ENCODE measurements at places on chromosomes 2 and 18.
A peak's percentile ranks its signal among the peaks of the same experiment; 100 is the strongest.

DNA sequence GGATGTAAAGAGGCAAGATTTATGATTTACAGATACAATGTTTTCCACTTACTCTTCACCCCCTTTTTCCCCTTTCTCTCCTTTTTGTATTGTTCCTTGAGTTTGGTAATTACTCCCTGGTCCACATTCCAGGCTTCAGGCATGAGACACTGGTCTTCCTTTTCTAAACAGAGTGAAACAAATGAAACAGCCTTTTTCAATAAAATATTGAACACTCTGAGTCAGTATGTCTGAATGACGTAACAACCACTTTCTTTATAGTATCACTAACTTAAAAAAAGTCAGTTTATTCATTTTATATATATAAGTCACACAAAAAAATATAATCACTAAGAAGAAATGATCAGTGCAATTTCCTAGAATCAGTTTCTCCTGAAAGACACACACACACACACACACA is 79.7 kb downstream of the STRN start:
- H3K27ac ChIP-seq = no peak overlapping the region
- no peaks in the 10 kb centered on the region for H3K27me3 ChIP-seq
- peaks cover 6% of the 10 kb centered on the region for H3K36me3 ChIP-seq
- H3K4me3 ChIP-seq = no peak overlapping the region

DNA sequence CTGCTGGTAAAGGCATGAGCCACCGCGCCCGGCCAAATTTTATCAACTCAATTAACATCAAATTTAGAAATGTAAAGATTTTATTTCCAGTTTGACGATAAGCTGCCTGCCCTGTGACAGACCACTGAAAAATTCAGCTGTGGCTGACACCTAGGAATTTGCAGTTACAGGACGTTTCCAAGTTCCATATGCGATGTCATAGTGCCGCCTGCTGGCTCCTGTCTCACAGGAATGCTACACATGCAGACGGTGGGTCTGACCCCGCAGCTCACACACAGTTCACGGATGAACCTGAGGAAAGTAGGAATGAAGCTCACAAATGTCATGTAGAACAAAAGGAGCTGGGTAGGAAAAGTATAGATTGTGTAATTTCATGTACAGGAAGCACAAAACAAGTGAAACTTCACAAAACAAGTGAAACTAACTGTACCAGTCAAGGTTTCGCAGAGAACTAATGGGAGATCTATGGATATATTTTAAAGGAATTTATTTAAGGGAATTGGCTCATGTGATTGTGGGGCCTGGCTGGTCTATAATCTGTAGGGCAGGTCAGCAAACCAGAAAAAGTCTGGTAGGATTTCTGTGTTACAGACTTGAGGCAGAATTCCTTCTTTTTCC is 13.2 kb upstream of the SEH1L start:
- H3K27me3 ChIP-seq = no peaks in the 10 kb centered on the region
- no peaks in the 10 kb centered on the region for H3K36me3 ChIP-seq
- H3K4me1 ChIP-seq = peaks cover 3% of the 10 kb centered on the region
- DNase-seq = peak; percentile 71
- H3K27ac ChIP-seq = no peak overlapping the region

- no peaks in the 10 kb centered on the region for H3K4me1 ChIP-seq
- H3K27me3 ChIP-seq = no peaks in the 10 kb centered on the region
- no peak overlapping the region for H3K4me3 ChIP-seq
These were observed 27.3 kb downstream of the CYB5A start for GRCh38 chr18:74264303-74265020.

DNA sequence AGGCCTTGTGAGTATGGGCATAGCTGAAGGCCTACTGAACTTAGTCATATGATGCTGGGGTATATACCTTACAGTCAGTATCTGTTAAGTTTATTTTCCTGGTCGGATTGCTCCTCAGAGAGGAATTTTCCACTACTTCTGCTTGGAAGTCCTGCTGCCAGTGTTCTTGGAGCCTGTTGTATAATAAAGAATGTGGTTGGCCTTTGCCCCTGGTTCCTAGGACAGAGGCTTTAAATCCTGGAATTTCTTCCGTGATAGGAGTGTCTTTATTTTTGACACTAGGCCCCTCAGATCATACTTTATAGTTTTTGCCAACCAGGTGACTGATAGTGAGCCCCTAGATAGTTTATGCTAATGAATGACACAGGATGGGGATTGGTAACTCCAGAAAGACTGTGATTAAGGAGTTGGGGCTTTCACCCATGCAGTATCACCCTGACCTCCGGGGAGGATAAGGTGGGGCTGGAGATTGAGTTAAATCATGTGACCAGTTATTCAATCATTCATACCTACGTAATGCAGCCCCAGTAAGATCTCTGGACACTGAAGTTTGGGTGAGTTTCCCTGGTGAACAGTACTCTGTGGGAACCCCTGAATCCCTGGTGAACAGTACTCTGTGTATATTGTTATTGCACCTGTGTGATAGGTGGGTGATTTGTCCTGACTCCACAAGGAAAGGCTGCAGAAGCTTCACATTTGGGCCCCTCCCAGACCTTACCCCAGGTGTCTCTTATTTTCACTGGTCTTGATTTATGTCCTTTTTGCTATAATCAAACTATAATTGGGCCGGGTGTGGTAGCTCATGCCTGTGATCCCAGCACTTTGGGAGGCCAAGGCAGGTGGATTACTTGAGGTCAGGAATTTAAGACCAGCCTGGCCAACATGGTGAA is 56.9 kb downstream of the COMMD1 start:
- H3K4me1 ChIP-seq = peaks cover 8% of the 10 kb centered on the region
- no peak for DNase-seq
- no peak overlapping the region for H3K27ac ChIP-seq
- H3K27me3 ChIP-seq = no peaks in the 10 kb centered on the region
- no peak overlapping the region for H3K4me3 ChIP-seq
- H3K36me3 ChIP-seq = no peaks in the 10 kb centered on the region

GRCh38 chr18:75483662-75484061 is 56.2 kb upstream of the SMIM21 start:
- H3K27me3 ChIP-seq = no peaks in the 10 kb centered on the region
- H3K36me3 ChIP-seq = no peaks in the 10 kb centered on the region
- peaks cover 9% of the 10 kb centered on the region for H3K4me1 ChIP-seq

DNA sequence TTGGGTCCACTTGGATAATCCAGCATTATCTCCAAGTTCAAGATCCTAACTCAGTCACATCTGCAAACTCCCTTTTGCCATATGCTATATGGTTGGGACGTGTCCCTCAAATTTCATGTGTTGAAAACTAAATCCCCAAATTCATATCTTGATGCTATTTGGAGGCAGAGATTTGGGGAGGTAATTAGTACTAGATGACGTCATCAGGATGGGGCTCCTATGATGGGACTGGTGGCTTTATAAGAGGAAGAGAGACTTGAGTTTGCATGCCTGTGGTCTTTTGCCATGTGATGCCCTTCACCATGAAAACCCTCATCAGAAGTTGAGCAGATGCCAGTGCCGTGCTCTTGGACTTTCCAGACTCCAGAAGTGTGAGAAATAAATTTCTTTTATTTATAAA is 16.8 kb upstream of the SMAD4 start:
- H3K4me1 ChIP-seq = no peaks in the 10 kb centered on the region
- H3K27me3 ChIP-seq = no peaks in the 10 kb centered on the region
- no peak overlapping the region for H3K4me3 ChIP-seq
- no peaks in the 10 kb centered on the region for H3K36me3 ChIP-seq
- DNase-seq = no peak
- no peak overlapping the region for H3K27ac ChIP-seq

- DNase-seq = no peak
- H3K36me3 ChIP-seq = no peaks in the 10 kb centered on the region
- no peaks in the 10 kb centered on the region for H3K4me1 ChIP-seq
- H3K27ac ChIP-seq = no peak overlapping the region
- H3K27me3 ChIP-seq = no peaks in the 10 kb centered on the region
These were observed 238.3 kb downstream of the TDRD15 start for GRCh38 chr2:21361957-21362486.

DNA sequence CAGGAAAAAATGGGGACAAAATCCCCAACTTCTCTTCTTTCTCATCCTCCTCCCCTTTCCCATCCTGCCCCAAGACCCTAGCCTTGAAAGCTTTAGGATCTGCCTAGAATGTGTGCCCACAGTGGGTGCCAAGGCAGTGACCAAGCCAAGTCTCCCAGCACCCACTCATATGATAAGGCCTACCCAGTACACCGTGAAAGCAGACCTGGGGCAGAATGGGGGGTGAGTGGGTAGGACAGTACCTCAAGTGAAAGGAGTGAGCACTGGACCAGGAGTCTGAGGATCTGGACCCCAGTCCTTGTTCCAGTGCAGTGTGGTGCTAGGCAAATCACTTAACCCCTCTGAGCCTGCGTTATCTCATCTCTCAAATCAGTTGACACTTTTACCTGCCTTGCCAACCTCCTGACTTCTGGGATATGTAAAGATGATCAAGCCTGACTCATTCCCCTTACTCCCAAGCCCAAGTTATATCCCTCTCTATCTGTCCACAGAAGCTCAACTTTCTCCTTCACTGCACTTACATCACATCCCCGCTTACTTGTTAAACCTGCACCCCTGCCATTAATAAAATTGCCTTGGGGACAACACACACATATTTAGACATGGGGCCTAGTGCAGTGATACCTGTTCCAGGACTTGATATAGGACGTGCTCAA is 109.7 kb downstream of the ATL2 start:
- no peaks in the 10 kb centered on the region for H3K36me3 ChIP-seq
- H3K27ac ChIP-seq = no peak overlapping the region
- no peaks in the 10 kb centered on the region for H3K4me1 ChIP-seq
- no peak overlapping the region for H3K4me3 ChIP-seq

DNA sequence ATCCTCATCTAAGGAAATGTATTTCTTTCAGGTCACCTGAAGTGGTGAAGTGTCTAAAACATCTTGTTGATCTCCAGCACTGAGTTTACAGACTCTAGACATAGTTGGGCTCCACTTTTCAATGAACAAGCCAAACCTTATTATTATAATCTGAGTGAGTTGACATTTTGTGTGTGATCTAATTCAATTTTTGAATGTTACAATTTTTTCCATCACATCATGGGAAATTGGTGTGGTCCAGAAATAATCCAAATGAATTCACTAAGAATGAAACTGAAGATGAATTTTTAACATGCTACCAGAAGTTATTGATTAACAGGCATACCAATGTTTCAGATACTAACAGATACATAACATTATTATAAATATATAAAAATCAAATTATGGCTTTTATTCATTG is 75.6 kb upstream of the EFEMP1 start:
- no peak for DNase-seq
- no peak overlapping the region for H3K27ac ChIP-seq
- no peaks in the 10 kb centered on the region for H3K4me1 ChIP-seq
- no peak overlapping the region for H3K4me3 ChIP-seq
- no peaks in the 10 kb centered on the region for H3K27me3 ChIP-seq
- no peaks in the 10 kb centered on the region for H3K36me3 ChIP-seq

DNA sequence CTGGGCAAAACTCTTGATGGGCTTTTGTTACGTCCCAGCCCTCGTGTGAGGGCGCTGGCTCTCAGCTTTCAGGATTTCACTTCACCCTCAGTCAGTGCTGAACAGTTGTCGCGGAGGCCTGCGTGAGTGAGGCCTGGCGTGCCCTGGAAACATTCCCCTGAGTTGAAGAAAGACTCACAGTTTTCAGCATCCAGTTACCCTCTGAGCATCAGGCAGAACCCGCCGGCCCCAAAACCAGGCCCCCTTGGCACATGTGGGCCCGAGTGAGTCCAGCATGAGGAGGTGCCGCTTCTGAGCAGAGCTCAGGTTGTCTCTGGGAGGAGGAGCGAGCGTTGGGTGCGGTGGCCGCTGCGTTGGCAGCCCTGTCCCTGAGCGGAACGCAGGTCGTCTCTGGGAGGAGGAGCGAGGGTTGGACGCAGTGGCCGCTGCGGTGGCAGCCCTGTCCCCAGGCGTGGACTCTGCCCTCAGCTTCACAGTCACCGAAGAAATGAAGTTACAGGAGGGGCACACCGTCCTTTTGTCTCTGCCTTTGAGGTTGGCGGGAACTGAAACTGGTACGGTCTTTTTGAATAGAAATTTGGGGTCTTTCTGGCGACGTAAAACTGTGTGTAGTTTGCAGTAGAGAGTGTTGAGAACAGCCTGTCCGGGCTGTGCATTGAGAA is at the start of gene NEU4:
Gene NEU4, plus strand, starts transcription at position 473 of the 662 bp plus-strand sequence. CDS start 5,292 bp downstream, outside the sequence.
- no peaks in the 10 kb centered on the region for H3K36me3 ChIP-seq
- no peaks in the 10 kb centered on the region for H3K27me3 ChIP-seq
- no peaks in the 10 kb centered on the region for H3K4me1 ChIP-seq
- no peak for DNase-seq
- no peak within 1 kb of the TSS for H3K4me3 ChIP-seq

GRCh38 chr18:48829443-48830149 is 121.2 kb downstream of the SMAD7 start:
- DNase-seq = no peak
- no peaks in the 10 kb centered on the region for H3K27me3 ChIP-seq
- H3K4me3 ChIP-seq = no peak overlapping the region

DNA sequence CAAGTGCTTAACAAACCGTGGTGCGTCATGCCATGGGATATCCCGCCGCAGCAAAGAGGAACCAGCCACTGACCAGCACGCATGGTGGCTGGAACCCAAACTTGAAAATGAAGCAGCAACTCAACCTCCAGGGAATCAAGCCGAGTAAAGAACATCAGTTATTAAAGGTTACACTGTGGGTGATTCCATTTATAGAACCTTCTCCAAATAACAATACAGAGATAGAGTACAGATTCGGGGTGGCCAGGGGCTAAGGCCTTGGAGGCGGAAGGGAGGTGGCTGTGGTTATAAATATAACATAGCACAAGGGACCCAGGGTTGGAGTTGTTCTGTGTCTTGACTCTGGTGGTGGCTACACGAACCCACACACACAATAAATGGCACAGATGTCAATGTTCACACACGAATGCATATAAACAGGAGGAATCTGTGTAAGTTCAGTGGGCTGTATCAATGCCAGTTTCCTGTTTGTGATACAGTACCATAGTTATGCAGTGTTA is 123.1 kb downstream of the EIPR1 start:
- no peaks in the 10 kb centered on the region for H3K4me1 ChIP-seq
- DNase-seq = no peak
- H3K27ac ChIP-seq = no peak overlapping the region

- H3K4me1 ChIP-seq = no peaks in the 10 kb centered on the region
- H3K27me3 ChIP-seq = no peaks in the 10 kb centered on the region
- H3K4me3 ChIP-seq = no peak overlapping the region
- H3K27ac ChIP-seq = no peak overlapping the region
- no peak for DNase-seq
These were observed 40.9 kb upstream of the GPC1 start for GRCh38 chr2:240394549-240394948.

GRCh38 chr2:65279756-65280155 is 52.1 kb downstream of the ACTR2 start:
- no peaks in the 10 kb centered on the region for H3K4me1 ChIP-seq
- no peak overlapping the region for H3K27ac ChIP-seq
- H3K36me3 ChIP-seq = no peaks in the 10 kb centered on the region
- H3K27me3 ChIP-seq = no peaks in the 10 kb centered on the region
- no peak for DNase-seq
